ENCODE measurements at places on chromosomes 2 and 18.

GRCh38 chr2:190656301-190656700, 7.4 kb downstream of the NAB1 start:
- DNase-seq = no peak

- no peak for DNase-seq
Measured at GRCh38 chr2:98522854-98523253, 78.2 kb downstream of the INPP4A start.

GRCh38 chr2:73516033-73516432, 126.2 kb downstream of the NAT8 start:
- DNase-seq = no peak

GRCh38 chr2:186205254-186205911, 280.7 kb upstream of the ZC3H15 start:
- DNase-seq = no peak

DNA sequence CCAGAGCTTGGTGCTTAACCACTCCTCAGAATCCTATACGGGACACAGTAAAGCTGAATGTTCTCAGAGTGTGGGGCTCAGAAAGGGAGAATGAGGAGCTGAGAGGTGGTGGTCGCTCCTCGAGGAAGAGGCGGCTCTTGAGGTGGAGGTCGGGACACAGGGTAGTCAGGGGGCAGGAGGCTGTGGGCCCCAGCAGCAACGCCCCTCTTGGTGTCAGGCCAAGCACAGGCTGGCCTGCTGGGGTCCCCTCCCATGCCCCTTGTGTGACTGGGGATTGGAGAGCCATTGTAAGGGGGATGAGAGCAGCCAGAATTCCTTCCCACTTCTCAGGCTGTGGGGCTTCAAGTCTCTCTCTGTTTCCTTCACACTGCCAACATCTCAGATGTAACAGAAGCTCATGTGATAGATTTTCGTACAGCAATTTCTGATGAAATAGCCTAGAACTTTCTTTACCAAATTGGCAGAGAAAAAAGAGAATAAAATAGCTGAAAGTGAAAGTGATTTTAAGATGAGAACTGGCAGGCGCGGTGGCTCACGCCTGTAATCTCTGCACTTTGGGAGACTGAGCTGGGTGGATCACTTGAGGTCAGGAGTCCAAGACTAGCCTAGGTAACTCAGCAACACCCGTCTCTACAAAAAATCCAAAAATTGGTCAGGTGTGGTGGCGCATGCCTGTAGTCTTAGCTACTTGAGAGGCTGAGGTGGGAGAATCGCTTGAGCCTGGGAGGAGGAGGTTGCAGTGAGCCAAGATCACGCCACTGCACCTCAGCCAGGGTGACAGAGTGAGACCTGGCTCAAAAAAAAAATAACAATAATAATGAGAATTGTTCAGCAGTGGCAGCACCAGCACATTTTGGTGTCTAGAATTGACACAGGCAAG, 61.1 kb upstream of the RPL31 start:
- no peak for DNase-seq

DNA sequence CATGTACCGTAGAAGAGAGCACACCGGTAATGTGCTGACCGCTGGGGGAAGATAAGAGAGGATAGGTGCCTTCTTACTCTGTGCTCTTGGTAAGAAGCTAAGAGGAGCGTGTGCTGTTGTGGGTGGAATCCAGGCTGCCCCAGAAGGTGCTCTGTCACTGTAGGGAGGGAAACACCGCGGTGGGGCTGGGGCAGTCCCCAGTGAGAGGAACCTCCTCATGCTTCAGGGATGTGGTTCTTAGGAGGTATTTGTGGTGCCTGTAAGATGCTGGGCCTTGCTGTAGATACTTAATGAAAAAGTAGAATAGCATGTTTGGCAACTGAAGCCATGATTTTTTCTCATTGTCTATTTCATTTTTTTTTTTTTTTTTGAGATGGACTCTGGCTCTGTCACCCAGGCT, 1.1 kb downstream of the COLEC11 start:
- no peak for DNase-seq

GRCh38 chr2:241483305-241483704, 25.1 kb downstream of the STK25 start:
- no peak for DNase-seq

DNA sequence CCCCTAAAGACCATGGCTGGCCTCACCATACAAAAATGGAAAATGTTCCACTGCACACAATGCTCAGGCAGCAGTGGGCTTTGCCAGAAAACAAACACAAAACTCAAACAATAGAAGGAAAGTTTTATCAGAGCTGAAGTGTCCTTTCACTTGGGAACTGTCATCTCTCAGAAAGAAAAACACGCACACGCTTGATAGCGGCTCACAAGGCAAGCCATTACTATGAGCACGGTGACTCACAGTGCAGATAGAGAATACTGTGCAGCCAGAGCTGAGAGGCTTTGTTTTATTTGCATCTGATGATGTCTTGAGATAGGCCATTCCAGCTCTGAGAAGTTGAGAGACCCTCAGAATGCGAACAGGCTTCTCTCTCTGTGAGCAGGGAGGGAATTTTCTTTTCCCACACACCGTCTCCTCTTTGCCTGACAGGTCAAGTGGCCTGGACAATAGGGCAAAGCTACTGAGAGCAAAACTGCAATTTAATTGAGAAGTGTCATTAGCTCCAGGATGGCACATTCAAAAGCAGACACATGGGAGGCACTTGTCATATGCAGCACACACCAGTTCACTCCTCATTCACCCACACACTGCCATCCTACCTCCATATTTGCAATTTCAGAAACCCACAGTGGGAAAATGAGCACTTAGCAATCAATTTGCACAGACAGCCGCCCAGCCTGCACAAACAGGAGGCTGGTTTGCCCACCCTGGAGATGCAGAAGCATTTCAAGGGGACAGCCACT, 236.6 kb downstream of the SS18 start:
- DNase-seq = no peak

All from T-helper 1 cell (primary cell).